ENCODE measurements at places on chromosomes 2 and 18.

GRCh38 chr2:236899950-236900640 is 185.6 kb upstream of the COPS8 start:
- no peak for DNase-seq

- DNase-seq, result no peak
These were observed 35.3 kb upstream of the GCC2 start for GRCh38 chr2:108413711-108414095.

- no peak for DNase-seq
These were observed 35.2 kb upstream of the MLPH start for GRCh38 chr2:237451643-237452469.

DNA sequence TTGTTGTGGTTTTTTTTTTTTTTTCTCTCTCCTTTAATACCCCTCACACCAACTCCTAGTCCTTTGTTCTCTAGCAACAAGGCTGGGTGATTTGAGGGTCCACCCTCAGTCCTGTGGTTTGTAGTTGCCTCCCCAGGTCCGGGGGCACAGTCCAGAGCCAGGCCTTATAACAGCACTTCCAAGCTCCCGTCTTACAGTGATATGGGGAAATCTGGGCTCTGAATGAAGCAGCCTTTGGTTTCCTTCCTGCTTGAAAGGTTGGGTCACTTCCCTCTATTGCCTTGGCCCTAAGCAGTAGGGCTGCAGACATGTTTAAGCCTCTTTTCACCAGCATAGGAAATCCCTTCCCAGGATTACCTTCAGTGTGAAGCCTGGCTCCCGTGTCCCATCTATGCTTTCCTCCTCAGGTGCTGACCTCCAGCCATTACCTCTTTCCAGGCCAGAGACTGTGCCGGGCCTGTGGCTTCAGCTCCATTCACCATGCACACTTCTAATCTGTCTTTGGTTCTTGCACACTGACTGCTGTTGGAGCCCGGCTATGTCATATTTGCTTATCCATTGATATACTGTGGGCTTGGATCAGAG is 21.2 kb upstream of the NTSR2 start:
- DNase-seq, result no peak

DNA sequence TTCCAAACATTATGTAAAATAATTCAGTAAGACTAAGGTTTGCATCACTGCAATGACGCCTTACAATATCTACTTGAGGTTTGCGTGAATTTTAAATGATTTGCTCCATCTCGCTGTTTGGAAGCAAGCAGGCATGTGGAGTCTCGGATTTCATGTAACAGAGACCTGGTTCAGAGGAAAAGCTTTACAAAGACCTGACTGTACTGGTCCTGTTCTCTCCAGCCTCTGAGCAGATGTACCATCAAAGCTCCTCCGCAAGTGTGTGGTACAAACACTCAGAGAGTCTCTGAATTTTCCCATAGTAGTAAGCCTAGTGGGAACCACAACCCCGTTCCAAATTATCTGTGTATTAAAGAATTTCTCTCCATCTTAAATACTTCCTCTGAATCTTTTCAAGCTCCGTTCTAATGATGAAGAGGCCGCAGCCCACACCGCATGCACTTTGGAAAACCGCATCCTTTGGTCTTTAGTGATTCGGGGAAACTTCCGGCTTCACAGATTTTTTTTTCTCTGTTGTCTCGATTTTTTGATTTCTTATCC is 728.1 kb upstream of the SOX11 start:
- DNase-seq, result no peak

DNA sequence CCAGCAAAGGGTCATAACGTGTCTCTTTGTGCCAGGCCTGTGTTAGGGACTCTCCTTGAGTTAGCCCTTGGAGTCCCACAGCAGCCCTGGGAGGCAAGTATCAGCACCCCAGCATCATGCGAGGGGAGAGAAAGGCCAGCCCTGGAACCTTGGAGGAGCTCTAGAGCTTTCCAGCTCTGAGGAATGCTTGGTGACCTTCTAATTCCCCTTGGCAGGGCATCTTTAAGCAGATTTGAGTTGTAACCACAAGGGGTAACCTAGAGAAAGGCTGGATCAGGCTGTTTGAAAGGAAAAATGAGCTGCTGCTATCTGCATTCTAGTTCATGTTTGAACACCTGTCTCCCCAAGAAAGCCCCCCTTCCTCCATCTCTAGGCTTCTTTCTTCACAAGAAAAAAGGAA is 23.8 kb upstream of the ODC1 start:
- no peak for DNase-seq

GRCh38 chr2:24731040-24731439 is 62.2 kb downstream of the PTRHD1 start:
- DNase-seq, result no peak

GRCh38 chr18:48962994-48963561 is 12.3 kb upstream of the SMAD7 start:
- no peak for DNase-seq

DNA sequence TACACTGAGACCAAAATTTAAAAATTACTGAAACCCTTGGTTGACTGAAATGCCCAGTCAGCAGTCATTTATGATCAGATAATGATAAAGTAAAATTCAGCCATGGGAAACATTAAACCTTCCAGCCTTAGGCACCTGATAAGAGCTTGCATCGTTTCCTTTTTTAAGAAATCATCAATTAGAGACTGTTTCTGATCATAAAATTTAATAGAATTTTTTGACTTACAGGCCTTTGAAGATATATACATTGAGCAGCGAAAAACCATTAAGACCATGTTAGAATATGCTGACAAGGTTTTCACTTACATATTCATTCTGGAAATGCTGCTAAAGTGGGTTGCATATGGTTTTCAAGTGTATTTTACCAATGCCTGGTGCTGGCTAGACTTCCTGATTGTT is 99.6 kb upstream of the CSRNP3 start:
- no peak for DNase-seq

DNA sequence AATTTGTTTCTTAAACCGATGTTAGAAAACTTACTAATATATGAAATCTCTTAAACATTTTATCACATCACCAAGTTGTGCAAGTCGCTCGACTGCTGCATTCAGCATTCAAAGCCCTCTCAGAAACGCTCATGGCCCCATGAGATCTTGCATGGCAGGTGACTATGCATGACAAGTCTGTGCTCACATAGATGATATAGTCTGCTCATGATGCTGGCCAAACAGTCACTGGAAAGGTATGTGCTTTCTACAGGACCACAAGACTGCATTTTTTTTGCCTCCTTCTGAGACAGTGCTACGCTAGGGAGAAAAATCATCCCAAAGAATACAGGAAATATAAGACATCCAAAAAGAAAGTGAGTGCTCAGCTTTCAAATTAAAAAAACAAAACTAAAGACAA is 98.3 kb upstream of the ZBTB14 start:
- no peak for DNase-seq

- no peak for DNase-seq
These were observed 32.8 kb downstream of the FSIP2 start for GRCh38 chr2:185771396-185771795.

DNA sequence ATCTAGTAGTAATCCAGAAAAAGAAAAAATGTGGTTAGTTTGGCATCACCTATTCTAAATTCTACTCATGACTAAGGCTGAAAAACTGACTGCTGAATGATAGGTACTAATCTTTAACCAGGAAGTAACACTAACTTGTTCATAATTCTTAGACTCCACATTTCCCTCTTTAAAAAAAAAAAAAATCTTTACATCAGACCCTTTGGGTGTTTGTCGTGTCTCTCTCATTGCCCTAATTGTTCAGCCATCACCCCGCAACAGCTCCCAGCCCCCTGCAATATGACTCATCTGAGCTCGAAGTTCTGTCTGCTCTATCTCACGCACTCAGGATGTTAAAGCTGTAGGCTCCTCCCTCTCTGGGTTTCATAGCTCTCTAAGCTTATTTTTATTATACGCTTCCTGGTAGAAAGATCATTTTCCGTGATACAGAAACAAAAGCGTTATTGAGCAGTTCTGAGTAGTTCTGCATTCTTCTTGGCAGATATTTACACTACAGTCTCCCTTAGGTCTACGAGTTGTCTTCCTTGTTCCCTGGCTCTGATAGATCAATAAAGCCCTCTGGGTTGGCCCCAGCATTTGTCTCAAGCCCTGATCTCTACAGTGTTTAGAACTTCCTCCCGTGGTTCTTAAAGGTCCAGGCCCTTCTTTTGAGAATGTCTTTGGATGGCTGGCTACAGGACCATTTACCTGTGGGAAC is 95.6 kb downstream of the TNFRSF11A start:
- peak; percentile 36 for DNase-seq

DNA sequence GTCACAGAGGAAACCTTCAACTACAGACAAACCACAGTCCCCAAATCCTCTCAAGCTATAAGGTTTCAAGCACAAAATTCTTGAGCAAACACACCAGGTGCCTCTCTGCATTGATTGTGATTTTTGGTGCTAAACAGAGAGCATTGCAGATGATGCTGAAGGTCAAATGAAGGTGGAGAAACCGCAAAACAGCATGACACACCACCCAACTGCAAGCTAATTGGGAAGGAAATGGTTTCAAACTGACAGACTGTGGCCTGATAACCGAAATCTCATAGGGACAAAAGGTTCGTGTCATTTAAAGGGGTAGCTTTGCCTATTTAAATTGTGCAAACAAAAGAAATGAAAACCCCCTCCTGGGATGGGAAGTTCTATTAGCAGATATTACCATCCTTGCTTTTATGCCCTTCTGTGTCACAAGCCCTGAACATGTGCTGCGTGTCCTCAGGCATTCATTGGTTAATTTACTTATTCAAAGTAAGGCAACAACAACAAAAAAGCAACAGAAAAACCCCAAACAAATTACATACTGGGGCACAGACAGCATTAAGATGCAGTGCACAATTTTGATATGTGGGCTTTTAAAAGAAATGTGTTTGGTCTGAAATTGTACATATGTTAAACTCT is 154.9 kb downstream of the AQP4 start:
- no peak for DNase-seq

DNA sequence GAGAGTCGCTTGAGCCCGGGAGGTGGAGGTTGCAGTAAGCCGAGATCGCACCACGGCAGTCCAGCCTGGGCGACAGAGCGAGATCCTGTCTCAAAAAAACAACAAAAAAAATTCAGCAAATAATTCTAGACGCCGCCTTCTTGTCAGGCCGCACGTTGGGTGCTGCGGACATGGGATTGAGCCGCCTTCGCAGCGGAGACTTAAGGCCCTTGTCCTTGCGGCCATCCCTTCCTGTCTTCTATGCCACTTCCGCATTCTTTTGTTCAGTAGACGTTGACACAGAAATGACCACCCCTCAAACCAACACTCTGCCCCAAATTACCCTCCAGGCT is 15.8 kb downstream of the PTPN18 start:
- DNase-seq, result no peak

DNA sequence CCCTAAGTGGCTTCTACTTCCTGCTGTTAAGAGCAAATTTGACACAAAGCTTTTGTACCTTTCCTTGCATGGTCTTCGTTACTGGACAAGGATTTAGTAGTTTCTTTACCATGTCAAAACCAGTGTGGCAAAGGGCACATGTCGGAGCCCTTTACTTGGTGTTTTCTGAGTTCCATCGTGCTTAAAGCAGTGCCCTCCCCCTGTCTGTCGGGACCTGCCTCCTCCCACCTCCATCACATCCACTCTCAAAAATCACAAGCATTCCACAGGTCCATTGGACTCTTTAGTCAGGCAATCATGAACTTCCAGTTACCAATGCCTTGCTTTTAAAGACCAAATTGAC is 763 bp downstream of the CCDC141 start:
- DNase-seq, result no peak

DNA sequence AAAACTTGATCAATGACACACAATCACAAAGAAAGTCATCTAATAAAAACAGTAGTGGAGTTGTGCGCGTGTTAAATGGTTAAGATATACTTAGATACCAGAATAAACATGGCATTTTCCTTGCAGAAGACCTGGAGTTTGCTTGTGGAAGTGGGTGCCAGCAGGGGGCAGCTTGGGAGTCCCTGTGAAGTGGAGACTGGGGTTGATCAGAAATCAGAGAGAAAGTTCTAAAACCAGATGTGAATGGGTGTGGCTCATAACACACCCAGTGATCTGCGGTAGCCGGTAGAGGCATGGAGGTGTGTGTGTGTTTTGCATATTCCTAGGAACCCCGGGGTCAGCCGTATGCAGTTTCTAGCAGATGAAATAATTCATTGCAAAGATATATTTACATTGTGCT is 300.1 kb upstream of the TRIB2 start:
- DNase-seq, result peak; percentile 31

GRCh38 chr2:236550290-236550689 is 19.3 kb upstream of the ACKR3 start:
- DNase-seq, result no peak

DNA sequence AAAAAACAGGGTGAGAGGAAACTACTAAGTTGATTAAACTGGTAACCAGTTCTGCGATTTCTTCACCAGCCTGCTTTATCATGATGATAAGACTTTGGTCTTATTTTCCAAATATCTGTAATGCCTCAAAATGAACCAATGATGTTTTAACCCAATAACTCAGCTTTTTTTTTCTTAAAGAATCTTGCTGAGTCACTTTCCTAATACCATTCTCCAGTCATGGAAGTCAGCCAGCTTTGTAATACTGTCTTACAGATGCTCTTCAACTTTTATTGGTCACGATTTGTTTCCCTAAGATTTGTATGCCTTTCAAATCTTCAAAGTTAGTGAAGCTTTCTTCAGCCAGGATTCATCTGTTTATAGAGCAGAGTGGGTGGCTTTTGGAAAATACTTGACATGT is 47.7 kb upstream of the SMIM21 start:
- DNase-seq, result no peak

DNA sequence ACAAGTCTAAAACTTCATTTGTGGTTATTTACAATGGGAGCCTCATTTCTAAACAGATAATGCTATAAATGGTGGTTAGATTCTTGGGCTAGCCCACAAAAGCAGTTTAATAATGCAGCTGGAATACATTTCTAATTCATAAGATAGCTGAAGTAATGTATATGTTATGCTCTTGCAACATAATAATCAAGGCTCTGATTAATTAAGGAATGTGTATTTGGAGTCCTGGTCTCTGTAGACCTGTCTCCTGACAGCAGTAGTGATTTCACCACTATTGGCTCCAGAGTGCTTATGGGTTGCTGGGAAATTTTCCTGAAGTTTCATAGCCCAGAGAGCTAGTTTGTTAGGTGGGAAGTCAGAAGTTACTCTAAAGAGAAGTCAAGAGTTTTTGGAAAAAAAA is 21.3 kb upstream of the CDC42EP3 start:
- DNase-seq, result no peak

GRCh38 chr18:49907346-49907929 is 94.1 kb upstream of the ACAA2 start:
- DNase-seq, result no peak

DNA sequence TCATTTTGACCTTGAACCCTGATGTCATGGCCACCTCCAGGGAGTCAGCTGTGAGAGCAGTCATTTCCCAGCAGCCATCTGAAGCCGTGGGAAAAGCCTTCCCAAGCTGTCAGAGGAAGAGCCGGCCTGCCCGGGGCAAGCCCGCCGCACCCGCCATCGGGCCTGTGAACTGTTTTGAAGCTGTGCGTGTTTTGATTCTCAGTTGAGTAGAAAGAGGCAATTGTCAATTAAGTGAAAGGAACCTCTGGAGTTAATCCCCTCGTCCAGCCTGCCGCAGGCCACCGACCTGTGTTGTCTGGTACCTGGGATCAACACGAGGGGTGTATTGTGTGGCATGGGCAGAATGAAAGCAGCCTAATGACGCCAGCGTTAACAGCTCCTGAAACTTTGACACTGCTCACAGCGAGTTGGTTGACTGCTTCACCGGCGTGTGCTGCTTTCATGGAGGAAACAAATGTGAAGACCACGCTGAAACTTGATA is 318.4 kb downstream of the AGAP1 start:
- no peak for DNase-seq

GRCh38 chr2:99181624-99182000 is 628 bp downstream of the MRPL30 start:
- DNase-seq, result no peak

- DNase-seq, result no peak
These were observed 18.4 kb upstream of the B3GNT2 start for GRCh38 chr2:62177392-62178049.

GRCh38 chr2:117972476-117973123 is 41.3 kb downstream of the CCDC93 start:
- no peak for DNase-seq

All from stimulated activated CD4-positive, alpha-beta T cell treated with anti-CD3 and anti-CD28 coated beads, TNF-alpha, amount 100 ng/mL, for 1 hour (primary cell).